ENCODE measurements at places on chromosomes 13 and 19. TPM values are rescaled to one million over a fixed set of nuclear protein-coding genes. Genes with fewer than 3 reads are reported as not detected.

The RNF113B gene
- not detected for total RNA-seq

The AMER2 gene
- not detected for total RNA-seq

The DHX34 gene
- total RNA-seq, result 36.2 TPM

The LRRC8E gene
- 6.4 TPM for total RNA-seq

The IZUMO2 gene
- total RNA-seq, result not detected

The GPR183 gene
- total RNA-seq, result not detected

The POU4F1 gene
- total RNA-seq, result 0.73 TPM

The ELOF1 gene
- 96.0 TPM for total RNA-seq

The OVOL3 gene
- 0.45 TPM for total RNA-seq

The NCR1 gene
- total RNA-seq, result not detected

The PLVAP gene
- not detected for total RNA-seq

The SYT3 gene
- total RNA-seq, result 0.71 TPM

The LIPE gene
- total RNA-seq, result 1.3 TPM

The BEST2 gene
- total RNA-seq, result 2.9 TPM

The SHISA2 gene
- total RNA-seq, result not detected

The STOML3 gene
- not detected for total RNA-seq

The APLP1 gene
- total RNA-seq, result 88.4 TPM

The AMH gene
- 15.5 TPM for total RNA-seq

The GNG7 gene
- 0.06 TPM for total RNA-seq

The KLK15 gene
- total RNA-seq, result not detected

The PGLYRP1 gene
- total RNA-seq, result not detected

The WDR62 gene
- 25.3 TPM for total RNA-seq

The POU2F2 gene
- 0.43 TPM for total RNA-seq

The LGALS14 gene
- not detected for total RNA-seq

The ZNF728 gene
- total RNA-seq, result not detected

The NOTCH3 gene
- 16.4 TPM for total RNA-seq

The ZNF90 gene
- not detected for total RNA-seq

The PLPP2 gene
- total RNA-seq, result 109 TPM

The NXNL1 gene
- total RNA-seq, result not detected

The SIAH3 gene
- not detected for total RNA-seq

The OLFM4 gene
- total RNA-seq, result not detected

The SIGLEC12 gene
- not detected for total RNA-seq

The ZNF283 gene
- total RNA-seq, result 3.9 TPM

The ZNF850 gene
- total RNA-seq, result 0.32 TPM

The OR7C1 gene
- not detected for total RNA-seq

The ZNF71 gene
- total RNA-seq, result 10.9 TPM

The MCF2L gene
- total RNA-seq, result 0.45 TPM

The ZNF324 gene
- total RNA-seq, result 11.7 TPM

The HMG20B gene
- total RNA-seq, result 55.7 TPM

The CBARP gene
- 2.9 TPM for total RNA-seq

The GJB2 gene
- 1.0 TPM for total RNA-seq

The CALR3 gene
- not detected for total RNA-seq
